T-cell (primary cell): ENCODE measurements at places on chromosomes 11 and 22.

DNA sequence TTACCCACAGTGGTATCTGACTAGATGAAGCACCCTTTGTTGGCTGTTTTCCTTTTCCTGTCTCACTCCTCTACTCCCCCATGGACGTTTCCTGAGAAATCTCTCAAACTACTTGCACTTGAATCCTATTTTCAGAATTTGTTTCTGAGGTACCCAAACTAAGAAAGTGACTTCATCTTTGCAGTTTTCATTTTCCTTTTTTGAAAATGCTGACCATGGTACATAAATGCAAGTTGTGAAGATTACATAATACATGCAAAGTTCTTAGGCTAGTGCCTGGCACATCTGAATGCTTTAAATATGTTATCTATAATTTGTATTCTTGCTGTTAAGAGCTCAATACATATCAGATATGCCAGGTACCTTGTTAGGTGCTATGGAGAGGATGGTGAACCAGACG is 644.7 kb upstream of the TENM4 start:
- no peak for DNase-seq

DNA sequence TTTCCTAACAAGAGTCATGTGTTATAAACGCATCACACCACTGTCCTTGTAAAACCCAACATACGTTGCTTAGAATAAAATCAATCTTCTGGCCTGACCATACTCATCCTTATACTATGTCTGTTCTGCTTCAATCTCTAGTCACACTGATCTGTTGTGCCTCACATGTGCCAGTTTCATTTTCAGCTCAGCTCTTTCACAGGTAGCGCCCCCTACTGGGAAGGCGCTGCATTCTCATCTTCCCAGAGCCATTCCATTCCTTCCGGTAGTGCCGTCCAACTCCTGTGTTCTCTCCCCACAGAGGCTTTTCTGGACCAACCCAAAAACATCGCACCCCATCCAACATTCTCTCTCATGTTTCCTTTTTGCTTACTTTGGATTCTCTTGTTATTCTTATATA is 22.2 kb downstream of the CASP5 start:
- DNase-seq, result peak; percentile 50

DNA sequence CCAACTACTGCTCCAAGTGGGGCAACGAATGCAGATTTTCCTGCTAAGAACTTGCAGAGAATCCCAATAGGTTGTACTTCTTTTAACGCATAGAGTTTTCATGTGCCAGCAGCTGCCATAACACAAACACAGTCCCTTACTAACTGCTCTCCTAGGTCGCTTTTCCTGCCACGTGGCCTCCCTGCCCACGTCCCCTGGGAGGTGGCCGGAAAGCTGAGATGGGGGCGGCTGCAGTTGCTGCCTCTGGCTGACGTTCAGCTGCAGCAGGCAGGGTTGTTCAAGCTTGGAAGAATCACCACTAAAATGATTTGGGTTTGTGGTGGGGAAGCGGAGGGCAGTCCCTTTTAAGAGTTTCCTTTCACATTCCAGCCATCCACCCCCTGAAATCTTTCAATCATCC is 39.3 kb downstream of the ZNF202 start:
- no peak for DNase-seq

- no peak for DNase-seq
Observed at GRCh38 chr11:3867209-3868091, 12.0 kb downstream of the STIM1 start.

- peak; percentile 51 for DNase-seq
Observed at GRCh38 chr22:37633625-37634416, 5.6 kb upstream of the SH3BP1 start.

- no peak for DNase-seq
Observed at GRCh38 chr22:49664891-49665290, 162.8 kb downstream of the BRD1 start.

- DNase-seq, result no peak
Observed at GRCh38 chr11:128685402-128686020, 8.4 kb upstream of the FLI1 start.

DNA sequence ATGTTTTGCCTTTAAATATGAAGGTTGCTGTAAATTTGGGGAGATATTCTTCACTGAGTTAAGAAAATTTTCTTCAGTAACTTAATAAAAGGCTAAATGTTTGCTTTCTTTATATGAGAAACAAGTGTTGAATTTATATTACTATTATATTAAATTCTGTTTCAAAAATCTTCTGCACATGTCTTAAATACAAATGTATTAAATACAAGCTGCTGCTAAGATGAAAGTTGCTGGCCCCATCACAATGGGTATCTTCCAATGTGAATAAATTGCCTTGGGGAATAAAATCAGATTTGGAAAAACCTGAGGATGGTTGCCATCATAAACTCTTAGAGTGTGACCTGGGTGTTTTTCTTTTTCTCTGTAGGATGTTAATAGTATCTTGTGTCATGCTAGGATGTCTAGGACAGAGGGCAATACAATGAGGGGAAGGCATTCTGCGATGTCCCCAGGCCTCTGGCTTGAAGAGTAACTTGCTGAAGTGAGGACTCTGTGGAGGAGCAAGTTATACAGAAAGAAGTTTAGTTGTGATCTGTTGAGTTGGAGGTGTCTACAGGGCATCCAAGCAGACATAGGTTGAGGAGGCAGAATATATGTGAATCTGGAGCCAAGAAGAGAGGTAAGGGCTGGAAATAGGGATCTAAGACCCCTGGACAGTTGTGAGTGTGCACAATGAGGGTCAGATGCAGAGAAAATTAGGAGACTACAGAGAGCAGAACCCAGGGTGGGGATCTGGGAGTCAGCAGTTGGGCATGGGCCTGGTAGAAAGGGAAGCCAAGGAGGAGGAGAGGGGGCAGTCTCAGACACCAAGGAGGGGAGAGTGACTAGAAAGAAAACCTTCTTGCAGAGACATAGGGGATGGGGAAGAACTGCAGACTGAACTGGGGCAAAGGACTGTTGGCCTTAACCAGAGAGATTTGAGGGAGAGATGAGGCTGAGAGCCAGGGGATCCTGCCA is 4.8 kb downstream of the IGLL5 start:
- DNase-seq, result no peak

GRCh38 chr11:9568854-9569587 is 4.4 kb upstream of the WEE1 start:
- no peak for DNase-seq
